ENCODE measurements at places on chromosomes 11 and 22.

DNA sequence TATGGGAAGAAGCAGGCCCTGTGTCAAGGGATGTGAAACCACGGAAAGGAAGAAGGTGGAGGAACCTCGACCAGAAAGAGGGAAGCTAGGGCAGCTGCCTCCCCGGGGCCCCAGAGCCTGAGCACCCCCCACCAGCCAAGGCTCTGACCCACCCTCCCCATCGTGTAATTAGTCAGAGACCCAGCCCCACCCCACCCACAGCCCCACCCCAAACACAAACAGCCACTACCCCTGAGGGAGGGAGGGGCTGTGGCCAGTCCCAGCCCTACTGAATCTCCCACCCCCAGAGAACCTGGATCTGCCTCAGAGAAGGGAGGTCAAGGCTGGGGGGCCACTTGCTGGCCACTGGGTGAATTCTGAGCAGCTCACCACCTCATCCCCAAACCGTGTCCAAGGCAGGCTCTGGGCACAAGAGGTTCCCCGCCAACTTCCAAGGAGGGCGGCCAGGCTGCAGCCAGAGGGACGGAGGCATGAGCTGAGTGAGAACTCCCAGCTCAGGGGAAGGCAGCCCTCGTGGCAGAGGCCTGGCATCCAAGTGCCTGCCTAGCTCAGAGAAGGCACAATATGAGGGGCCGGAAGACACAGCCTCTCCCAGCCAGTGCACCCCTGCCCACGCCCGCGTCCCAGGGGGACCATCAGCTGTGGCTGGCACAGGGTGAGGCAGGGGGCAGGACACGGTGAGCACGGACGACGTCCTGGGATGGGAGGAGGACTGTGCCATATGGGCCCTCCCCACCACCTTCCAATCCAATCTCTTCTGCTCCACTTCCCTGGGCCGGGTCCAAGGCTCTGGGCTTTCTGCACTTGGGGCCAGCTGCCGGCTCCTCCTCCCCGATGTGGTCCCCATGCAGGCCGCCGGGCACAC is 2.7 kb downstream of the PLXNB2 start:
- DNase-seq: no peak

DNA sequence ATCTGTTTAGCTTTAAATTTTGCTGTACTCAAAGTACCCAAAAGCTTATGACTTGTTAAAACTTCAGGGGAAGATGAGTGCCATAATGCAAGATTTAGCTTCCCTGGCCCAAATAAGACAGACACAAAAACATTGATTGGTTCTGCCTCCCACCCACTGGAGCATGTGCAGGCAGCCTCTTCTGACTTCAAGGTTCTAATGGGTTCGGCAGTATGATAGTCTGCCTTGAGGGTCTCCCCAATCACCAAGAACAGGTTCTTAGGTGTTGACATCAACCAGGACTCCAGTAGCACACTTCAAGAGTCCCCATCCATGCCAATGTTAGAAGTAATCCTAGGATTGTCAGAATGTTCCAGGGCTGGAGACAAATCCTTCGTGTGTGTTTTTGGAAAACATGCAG is 12.5 kb downstream of the EIF4G2 start:
- no peak for DNase-seq

GRCh38 chr22:48900626-48901025 is 927.0 kb downstream of the BRD1 start:
- no peak for DNase-seq

DNA sequence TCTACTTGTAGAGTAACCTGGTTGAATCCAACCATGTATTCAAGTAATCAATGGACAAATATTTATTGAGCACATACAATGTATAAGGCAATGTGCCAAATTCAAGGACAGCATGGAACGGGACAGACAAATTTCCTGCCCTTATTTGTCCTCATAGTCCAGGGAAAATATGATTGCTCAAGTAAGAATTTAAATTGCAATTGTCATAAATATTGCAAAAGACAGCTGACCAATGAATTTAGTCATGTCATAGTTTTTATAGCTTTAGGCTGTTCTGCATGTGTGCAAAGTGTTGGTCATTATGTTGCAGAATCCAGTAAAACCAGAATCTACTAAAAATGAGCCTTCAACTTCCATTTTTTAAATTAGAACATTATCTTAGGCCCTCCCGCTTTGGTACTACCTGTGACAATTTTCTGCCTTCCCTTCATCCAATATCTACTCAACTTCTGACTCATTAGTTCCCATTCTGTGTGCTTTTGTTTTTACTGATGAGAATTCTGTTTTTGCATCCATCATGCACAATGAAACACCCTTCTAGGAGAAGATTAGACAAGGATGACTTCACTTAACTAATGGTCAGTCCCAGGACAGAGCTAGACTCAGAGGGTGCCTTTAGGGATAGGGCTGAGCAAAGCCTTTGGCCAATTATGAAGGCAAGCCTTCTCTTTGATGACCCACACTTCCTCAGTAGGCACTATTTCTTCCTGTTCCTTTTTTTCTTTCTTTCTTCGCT is 45.8 kb upstream of the FIBIN start:
- DNase-seq: no peak

DNA sequence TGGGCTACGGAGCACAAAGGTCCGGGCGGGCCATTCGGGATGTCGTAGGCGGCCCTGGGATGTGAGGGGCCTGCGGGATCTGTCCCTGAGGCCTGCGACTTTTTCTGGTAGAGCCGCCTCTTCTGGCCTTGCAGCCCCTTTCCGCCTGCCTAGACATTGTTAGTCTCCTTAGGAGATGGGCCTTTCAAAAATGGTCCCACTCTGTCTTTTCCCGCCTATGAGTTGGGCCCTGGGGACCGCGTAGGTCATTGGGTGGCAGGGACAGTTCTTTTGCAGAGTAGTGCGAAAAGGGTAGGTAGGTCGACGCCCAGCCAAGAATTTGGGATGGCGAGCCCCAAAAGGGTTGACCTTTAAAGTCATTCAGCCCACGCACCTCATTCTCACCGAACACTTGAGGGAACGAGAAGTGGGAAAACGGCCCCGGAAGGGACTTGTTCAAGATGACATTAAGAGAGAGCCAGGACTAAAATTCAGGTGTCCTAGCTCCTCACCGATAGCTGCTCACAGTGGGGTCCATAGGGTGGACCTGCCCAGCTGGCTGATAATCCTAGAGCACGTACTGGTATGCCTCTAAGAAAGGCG is 785 bp downstream of the OTUB1 start:
- no peak for DNase-seq

DNA sequence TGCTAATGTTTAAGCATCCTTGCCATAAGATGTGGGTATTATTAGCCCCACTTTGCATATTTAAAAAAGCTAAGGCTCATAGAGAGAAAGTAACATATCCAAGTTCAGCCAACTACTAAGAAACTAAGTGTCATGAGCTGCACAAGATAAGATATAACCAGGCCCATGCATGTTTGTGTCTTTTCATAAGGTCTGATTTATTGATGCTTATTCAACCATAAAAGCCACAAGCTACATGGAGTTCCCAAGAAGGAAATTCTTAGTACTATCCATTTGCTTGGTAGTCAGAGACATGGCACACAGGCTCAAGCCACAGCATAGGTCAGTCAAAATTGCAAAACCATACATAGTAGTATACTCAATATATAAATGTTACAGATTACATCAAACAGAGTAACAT is 488.5 kb downstream of the SOX6 start:
- DNase-seq: no peak

GRCh38 chr11:75436806-75437205 is 3.8 kb upstream of the KLHL35 start:
- DNase-seq: no peak

- DNase-seq: no peak
These were observed 4.4 kb downstream of the BIK start for GRCh38 chr22:43114958-43115357.

DNA sequence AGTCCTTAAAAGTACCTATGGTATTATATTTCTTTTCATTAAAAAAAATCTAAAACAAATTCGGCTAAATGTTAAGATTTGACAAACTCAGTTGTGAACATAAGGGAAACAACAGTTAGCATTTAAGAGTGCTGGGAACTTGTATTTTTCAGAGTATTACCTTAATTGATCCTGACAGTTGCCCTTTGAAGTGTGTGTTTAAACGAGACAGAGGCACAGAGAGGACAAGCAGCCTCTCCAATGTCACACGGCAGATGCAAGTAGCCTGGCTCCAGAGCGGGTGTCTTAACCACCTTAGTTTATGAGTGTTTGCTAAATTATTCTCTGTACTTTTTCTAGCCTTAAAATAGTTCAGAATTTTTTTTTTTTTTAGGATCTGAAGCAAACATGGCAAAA is 80.9 kb downstream of the TIMP3 start:
- DNase-seq: no peak

DNA sequence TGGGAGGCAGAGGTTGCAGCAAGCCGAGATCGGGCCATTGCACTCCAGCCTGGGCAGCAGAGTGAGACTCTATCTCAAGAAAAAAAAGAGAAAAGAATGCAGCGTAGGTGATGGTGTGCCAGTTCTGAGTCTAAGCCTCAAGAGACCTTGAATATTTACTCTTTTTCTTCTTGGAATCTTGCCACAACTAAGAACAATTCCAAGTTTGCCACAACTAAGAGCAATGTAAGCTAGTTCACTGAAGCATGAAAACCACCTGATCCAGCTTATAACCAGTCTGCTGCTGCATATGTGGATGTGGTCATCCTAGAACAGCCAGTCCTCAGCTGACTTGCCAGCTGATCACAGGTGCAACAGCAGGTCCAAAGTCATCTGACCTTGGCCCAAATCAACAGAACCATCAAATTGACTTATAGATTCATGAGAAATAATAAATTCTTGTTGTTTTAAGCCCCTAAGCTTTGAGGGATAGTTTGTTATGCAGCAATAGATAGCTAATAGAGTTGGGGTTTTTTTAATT is 25.4 kb upstream of the SEZ6L start:
- DNase-seq: no peak

- DNase-seq: no peak
These were observed 6.6 kb upstream of the GRAMD4 start for GRCh38 chr22:46613606-46614021.

Data from iPS-NIHi11 (cell line).